GM18507 (cell line): ENCODE measurements at places on chromosomes 16 and 17.

- peak; percentile 69 for DNase-seq
Observed at GRCh38 chr17:72421128-72422092, 300.6 kb downstream of the SOX9 start.

DNA sequence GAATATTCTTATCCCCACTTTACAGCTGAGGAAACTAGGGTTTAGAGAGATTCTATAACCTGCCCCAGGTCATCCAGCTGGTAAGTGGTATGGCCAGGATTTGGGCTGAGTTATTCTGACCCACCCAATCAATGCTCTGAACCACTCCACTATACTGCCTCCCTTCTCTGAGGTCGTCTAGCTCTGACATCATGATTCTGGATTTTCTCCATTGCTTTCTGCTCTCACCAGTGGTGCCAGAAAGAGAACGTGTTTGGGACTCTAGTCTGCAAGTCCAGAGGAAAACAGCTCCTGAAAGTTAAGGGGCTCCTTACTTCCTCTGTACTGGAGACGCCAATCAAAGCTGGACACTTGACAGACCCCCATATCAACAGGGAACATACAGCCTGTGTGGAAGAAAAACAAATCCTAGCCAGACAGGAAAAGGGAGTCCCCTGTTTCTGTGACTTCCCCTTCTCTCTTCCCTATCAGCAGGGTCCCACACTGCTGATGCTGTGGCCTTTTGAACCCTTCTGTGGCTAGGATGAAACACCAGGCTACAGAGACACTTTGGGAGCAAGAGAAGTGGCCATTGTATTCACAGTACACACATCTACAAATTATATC is 6.0 kb upstream of the EZH1 start:
- DNase-seq = no peak

DNA sequence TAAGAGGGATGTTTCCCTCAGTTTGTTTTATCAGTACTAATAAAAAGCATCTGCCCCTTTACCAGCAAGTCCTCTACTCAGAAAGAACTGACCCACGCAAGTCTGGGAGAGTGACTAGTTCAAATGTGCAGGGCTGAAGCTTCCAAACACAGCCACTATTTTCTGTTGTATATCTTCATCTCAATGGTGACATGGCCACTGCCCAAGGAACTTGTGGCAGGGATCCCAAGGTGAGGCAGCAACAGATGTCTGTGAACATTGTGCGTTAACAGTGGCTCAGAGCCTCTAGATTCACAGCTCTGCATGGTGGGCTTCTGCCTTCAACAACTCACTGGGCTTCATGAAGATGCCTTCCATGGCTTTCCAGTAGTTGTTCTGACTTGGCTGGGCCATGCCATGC is 3.7 kb upstream of the BLTP2 start:
- no peak for DNase-seq

- no peak for DNase-seq
Observed at GRCh38 chr17:42317266-42317845, 29.1 kb downstream of the STAT5A start.

- DNase-seq = no peak
Observed at GRCh38 chr16:76175718-76176117, 101.5 kb upstream of the CNTNAP4 start.

DNA sequence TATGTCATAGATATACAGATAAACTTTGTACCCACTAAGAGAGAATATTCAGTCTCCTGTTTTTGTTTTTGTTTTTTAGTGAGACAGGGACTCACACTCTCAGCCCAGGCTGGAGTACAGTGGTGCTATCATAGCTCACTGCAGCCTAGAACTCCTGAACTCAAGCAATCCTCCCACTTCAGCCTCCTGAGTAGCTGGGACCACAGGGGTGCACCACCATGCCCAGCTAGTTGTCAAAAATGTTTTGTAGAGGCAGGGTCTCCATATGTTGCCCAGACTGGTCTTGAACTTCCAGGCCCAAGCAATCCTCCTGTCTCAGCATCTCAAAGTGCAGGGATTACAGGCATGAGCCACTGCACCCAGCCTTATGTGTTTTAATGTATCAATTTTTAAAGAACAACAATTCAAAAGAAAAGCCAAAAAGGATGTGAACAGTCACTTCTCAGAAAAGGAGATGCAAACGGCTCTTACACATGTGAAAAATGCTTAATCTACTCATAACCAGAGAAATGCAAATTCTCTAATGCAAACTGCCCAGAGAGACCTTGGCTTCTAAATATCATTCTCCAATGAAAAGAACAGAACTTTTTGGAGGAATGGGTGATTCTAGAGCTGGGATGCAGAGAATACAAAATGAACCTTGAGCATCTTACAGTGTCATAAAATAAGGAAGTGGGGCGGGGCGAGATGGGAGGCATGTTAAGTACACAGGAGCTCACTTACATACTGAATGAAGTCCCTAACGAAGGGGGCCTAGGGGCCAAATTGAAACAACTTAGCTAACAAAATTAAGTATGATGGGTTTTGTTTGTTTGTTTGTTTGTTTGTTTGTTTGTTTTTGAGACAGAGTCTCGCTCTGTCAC is 7.3 kb upstream of the CMTM3 start:
- DNase-seq = no peak

DNA sequence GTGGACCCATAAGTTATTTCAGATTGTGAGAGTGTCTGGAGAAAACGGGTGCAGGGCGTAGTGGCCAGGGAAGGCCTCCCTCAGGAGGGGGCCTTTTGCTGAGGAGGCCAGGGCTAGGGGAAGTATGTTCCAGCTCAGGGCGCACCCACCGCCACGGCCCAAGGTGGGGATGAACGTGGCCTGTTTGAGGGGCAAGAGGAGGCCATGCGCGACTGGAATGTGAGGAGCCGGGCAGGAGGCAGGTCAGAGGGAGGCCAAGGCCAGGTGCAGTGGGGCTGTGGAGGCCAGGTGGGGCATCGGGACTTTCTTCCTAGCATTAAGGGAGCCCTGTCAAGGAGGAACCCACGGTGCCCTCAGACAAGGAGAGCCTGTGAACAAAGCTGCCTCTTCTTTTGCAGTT is 26.7 kb downstream of the SLC12A3 start:
- no peak for DNase-seq
